Activated CD4-positive, alpha-beta T cell treated with anti-CD3 and anti-CD28 coated beads, Interleukin-2, amount 50 U/mL, for 4 hours (primary cell): ENCODE measurements at places on chromosomes 1 and 21.

DNA sequence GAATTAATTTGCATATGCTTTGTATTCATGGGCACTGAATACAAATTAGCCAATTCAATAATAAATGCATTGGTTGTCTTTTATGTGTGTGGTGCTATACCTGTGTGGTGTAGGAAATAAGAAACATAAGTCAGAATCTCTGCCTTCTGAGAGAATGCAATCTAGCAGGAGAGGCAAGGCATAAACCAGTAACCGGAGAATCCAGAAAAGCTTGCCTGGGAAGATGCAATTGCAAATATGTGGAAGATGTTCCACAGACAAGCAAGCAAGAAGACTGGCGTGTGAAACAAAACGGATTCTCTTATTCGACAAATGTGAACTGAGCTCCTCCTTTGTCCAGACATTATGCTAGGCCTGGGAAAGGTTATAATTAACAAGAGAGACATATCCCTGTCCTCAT lies 134.3 kb downstream of the NR5A2 start:
- no peak for DNase-seq

DNA sequence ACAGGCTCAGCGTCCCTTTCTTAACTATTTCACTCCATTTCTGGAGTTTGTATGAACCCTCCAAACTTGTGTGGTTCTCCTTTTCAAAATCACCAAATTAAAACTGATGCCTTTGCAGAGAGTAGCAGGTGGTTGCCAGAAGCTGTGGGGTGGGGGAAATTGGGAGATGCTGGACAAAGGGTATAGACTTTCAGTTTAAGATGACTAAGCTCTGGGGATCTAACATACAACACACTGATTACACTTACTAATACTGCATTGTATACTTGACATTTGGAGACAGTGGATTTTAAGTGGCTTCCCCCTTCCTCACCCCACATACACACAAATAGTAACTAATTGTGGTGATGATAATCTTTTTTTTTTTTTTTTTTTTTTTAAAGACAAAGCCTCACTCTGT lies 11.1 kb upstream of the SCYL3 start:
- DNase-seq = no peak

- no peak for DNase-seq
Observed at GRCh38 chr21:25080661-25081060, 526.6 kb downstream of the MRPL39 start.

DNA sequence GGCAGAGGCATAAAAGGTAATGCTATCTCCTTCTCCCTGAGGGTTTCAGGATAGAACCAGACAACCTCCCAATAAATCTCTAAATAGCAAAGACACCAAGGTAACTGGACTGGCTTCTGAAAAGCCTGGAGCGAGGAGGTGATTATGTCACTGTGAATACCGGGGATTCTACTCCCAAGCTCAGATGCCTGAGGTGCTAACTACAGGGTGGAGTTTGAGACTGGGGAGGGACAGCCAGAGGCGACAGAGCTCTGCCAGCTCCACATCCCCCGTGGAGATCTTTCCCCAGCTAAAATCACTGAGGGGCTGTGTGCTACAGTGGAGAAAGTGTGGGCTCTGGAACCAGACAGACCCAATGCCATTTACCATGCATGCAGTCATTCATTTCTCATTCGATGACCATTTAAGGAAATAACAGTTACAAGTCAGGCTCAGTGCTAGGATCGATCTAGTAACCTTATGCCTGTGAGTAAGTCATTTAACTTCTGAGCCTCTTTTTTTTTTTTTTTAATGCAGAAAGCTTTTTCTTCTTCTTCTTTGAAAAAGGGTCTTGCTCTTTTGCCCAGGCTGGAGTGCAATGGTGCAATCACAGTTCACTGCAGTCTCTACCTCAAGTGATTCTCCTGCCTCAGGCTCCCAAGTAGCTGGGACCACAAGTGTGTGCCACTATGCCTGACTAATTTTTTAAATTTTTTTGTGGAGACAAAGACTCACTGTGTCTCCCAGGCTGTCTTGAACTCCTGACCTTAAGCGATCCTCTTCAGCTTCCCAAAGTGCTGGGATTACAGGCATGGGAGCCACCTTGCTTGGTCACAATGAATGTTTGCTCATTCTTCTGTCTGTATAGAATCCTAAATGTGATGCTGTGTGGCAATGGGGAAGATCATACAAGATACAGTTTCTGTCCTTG lies 8.1 kb upstream of the SLC45A3 start:
- no peak for DNase-seq

- no peak for DNase-seq
Observed at GRCh38 chr1:17675744-17676143, 79.4 kb upstream of the ACTL8 start.

DNA sequence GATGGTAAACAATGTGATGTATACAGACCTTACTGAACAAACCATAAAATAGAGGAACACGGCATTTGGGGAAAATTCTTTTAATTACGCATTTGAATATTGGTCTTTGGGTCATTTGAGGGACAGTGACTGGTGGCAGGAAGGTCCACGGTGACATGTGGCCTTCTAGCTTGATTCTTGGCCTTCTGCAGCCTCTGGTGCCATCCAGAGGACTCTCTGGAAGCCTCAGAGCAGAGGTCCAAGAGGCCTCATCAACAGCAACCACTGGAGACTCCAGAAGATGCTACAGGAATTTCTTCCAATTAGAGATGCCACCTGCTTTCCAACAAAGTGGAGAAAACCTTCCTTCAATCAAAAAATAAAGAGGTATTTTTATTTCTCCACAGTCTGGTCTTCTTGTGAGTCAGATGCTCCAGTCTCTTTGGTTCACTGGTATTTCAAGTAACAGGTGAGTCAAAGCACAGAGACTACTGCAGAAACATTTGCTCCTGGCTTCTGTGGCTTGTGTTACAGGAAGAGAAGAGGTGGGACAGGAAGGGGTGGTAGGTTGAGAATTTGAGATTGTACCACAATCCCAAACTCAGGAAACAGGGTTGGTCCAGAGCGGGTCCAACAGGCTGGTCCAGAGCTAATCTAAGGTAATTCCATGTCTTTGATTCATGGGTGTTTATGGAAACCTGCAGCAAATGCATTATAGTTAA lies 2.7 kb upstream of the F5 start:
- DNase-seq = no peak

GRCh38 chr1:60359431-60359830 lies 285.9 kb upstream of the C1orf87 start:
- DNase-seq = no peak

DNA sequence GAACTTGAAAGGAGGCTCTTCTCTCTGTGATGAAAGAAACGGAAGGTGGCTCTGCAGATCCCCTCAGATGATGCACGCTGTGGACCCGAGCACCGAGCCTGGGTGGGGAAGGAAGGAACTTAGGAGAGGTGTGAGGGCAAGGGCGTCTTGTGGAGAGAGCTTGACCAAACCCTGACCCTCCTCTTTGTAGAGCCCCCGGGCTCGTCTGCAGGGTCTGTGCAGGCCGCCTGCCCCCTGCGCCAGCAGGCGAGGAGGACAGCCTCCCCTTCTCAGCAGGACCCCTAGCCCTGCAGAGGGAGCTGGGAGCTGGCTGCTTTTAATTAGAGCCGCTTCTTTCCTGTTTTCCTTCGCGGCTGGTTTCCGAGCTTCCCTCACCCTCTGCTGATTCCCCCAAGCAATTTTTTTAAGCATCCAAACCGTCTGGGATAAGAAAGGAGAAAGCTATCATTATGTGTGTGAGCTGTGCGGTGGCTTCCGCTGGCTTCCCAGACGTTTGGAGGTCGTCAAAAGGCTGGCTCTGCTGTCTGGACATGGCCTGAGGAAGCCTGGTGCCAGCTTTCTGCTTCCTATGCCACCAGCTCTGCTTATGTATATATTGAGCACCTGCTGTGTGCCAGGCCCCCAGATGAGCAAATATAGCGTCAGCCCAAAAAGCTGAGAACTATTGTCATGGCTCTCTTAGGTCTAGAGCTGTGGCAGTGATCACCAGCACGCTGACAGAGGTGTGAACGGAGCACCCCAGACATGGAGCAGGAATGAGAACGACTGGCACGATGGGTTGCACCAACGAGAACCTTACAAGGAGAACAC lies 160.2 kb upstream of the IRF2BP2 start:
- no peak for DNase-seq

- DNase-seq = no peak
Observed at GRCh38 chr1:156413391-156414246, 44.6 kb downstream of the RHBG start.

DNA sequence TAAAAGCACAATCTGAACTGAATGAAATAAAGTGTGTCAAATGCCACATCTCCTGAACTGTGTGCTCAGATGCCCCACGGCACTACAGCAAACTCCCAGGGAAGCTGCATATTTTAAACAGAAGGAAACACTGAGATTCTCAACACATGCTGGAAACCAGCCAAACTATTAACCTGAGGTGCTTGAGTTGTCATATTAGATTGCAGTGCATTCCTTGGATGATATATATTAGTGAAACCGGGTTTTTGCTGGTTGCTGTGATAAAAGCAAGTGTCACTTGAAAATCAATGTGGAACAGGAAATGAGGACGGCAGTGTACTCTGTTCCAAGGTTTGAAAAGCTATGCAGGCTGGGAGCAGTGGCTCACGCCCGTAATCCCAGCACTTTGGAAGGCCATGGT lies 8.7 kb downstream of the SYNJ1 start:
- DNase-seq = no peak

DNA sequence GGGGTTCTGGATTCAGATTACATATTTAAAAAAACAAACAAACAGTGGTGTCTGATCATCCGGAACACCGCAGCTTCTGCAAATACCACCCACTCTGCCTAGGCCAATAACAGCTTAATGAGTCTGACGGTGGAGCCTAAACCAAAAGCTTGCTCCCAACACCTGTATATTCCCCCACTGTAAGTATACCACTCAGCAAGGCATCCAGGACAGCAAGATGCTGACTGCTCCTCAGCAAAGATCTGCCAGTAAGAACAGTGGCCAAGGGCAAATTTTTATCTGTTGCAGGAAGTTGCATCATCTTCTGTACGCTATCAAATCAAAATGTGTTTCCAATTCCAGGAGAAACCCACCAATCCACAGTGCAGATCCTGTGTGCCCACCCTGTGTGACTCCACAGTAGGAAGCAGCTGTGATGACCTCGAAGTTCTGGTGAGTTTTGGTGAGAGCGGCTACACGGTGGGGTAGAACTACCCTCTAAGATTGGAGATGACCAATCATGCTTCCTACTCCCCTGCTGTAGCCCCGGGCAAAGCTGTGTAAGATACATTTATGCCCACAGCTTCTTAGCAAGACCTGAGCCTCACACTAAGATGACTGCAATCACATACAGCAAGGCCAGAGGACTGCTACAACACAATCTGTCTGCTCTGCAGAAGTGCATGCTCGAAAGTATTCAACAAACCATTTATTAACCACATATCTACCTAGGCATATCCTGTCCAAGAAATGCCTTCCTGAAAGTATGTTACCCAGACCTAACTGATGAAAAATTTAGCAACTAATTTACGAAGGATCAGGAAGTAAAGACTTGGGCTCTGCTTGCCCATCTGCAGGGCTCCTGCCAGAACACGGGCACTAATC lies 30.5 kb downstream of the SIPA1L2 start:
- DNase-seq = no peak

- no peak for DNase-seq
Observed at GRCh38 chr1:76018045-76018444, 56.5 kb upstream of the ST6GALNAC3 start.

DNA sequence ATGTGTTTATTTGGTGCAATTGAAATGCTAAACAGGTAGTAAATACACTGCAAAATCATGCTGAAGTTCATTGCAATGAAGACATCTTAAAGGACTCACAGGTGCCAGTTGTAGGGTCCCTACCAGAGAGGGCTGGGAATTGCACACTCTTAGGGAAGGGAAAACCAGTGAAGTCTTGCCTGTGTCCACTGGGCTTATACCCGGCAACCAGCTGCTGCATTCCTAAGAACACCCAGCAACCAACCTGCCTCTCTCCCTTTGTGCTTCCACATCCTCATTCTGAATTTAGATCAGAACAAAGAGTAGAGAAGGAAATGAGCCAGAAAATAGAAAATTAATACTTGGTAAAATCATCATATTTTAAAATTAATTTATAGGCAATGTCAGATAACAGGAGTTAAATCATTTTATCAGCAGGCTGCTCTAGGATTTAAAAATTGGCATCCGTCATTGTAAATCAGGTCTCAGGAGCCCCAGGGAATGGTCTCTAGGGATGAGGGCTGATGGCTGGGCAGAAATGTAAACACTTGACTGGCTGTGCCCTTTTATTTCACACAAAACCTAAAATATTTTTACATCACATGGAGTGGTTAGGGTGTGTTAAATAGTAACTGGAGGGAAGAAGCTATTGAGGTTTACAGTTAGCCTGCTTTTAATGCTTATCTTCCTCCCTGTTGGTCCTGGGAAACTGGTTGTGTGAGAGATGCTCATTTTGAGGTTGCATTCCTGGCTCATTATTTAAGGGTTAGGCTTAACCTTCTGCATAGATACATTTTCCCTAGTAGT lies 31.3 kb downstream of the PTGFRN start:
- DNase-seq = no peak

DNA sequence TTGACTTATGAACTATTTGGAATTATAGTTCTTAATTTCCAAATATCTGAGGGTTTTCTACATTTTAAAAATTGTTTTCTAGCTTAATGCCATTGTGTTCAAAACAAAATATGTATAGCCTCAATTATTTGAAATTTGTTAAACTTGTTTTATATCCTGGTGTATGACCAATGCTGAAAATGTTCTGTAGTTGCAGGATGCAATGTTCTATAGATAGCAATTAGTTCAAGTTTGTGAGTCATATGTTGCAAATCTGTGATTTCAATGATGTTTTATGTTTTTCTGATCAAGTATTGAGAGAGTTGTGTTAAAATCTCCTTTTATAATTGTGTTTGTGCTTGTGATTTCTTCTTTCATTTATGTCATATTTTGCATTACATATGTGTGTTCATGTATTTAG lies 517.5 kb downstream of the ADGRL2 start:
- DNase-seq = no peak

DNA sequence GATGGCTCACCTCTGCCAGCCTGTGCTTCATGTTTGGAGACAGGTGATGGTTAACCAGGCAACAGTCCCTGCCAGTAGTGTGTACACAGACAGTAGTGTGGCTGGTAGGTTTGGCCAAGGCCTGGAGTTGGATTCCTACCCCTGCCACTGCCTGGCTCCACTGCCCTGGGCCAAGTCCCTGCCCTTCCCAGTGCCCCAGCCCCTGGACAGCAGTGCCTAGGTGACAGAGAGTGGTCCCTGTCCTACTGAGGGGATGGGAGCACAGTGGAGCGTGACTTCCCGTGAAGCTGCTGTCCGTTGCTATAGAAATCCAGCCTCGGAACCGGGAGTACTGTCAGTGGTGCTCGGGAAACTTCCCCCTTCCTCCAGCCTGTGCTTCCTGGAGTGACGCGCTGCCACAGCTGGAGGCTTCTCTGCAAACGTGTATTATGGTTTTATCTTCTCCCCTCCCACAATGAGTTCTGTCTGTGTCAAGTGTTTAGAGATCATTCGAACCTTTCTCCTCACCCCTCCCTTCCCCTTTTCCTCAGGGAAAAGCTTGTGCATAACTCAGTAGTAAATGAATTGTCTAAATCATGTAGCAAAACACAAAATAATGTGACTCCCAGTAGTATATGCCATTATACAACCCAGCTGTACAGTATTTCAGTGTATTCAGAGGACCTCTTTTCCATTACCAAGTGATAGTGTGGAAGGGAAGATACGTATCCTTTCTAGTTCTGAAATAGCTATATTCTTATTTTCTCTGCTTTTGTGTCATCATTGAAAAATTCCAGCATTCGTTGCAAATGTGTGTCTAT lies 73.4 kb downstream of the GALNT2 start:
- no peak for DNase-seq
